Caco-2 (cell line): ENCODE measurements at places on chromosomes 16 and 17. TPM values are rescaled to one million over a fixed set of nuclear protein-coding genes. Genes with fewer than 3 reads are reported as not detected.

NMRAL1 gene
- total RNA-seq, result 68.3 and 71.1 TPM in 2 replicates

DNA sequence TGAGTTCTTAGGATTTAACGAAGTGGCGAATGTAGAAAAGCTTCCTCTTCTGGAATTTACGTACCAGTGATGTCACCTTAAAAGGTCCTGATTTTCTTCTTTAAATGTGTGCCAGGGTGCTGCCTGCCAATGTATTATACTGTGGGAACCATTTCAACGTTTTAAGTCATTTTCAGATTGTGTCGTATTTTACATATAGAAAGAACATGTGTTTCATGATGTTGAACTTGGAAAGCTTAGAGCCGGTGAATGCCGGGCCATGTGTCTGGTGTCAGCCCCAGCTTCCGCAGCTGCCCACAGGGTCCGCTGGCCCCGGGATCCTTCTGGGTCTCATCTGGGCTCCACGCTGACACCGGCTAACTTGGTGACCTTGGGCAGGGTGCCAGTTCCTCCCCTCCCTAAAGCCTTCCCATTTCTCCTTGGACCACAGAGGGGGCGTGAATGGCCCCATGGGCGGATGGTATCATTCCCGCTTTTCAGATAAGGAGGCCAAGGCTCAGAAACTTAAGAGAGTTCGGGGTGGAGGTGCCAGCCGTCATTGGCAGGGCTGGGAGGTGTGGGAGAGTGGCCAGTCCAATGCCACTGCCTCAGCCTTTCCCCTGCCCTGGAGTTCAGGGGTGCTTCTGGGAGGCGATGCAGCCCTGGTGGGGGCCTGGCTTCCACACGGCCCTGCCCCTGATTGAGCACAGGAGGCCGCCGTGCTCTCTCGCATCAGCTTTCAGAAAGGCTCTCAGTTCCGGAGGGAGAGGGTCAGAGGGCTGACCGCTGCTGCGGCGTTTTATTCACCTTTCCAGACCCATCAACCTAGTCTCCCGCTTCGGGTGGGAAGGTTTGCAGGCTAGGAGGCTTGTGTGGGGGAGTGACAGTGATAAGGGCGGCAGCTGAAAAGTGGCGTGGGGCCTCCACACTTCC is 68.8 kb upstream of the CIBAR2 start:
- H3K4me3 ChIP-seq, result no peak overlapping the region
- DNase-seq, result no peak
- H3K4me1 ChIP-seq, result no peaks in the 10 kb centered on the region
- H3K36me3 ChIP-seq, result peaks cover 2% of the 10 kb centered on the region; the same call in 1 of the 2 replicates
- H3K27me3 ChIP-seq, result no peaks in the 10 kb centered on the region

DNA sequence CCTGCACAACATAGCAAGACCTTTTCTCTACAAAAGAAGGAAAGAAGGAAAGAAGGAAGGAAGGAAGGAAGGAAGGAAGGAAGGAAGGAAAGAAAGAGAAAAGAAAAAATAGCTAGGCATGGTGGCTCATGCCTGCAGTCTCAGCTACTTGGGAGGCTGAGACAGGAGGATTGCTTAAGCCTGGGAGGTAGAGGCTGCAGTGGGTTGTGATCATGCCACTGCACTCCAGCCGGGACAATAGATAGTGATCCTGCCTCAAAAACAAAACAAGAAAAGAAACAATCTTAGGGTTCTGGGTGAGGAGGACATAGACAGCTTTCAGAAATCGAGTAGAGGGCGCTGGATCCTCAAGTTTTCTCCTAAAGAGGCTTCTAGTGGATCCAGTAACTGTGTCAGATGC is 59.7 kb upstream of the CLEC3A start:
- H3K27me3 ChIP-seq, result no peaks in the 10 kb centered on the region; the same call in 1 of the 2 replicates
- H3K4me1 ChIP-seq, result 0 out of 2 replicates have a peak, but pooled peaks cover 4% of the 10 kb centered on the region
- no peaks in the 10 kb centered on the region for H3K36me3 ChIP-seq
- H3K4me3 ChIP-seq, result no peak overlapping the region
- H3K27ac ChIP-seq, result no peak overlapping the region

DNASE1L2 gene
- 0.27 and 1.00 TPM in 2 replicates for total RNA-seq

- DNase-seq, result no peak
- no peaks in the 10 kb centered on the region for H3K4me1 ChIP-seq
- H3K27me3 ChIP-seq, result no peaks in the 10 kb centered on the region
- no peaks in the 10 kb centered on the region for H3K36me3 ChIP-seq
These were observed 2.5 kb upstream of the ARHGAP23 start for GRCh38 chr17:38425744-38426143.
